ENCODE measurements at places on chromosomes 4 and X.

GRCh38 chr4:182245541-182246215 is 2.5 kb downstream of the TENM3 start:
- no peak for DNase-seq

- no peak for DNase-seq
These were observed 39.4 kb downstream of the RIPPLY1 start for GRCh38 chrX:106863697-106864096.

- DNase-seq = no peak
These were observed 430.9 kb downstream of the C4orf33 start for GRCh38 chr4:129526812-129527211.

- DNase-seq = no peak
These were observed 1.3 kb downstream of the YTHDC1 start for GRCh38 chr4:68348577-68348976.

- DNase-seq = no peak
These were observed 945.9 kb upstream of the NDST4 start for GRCh38 chr4:116059361-116059760.

DNA sequence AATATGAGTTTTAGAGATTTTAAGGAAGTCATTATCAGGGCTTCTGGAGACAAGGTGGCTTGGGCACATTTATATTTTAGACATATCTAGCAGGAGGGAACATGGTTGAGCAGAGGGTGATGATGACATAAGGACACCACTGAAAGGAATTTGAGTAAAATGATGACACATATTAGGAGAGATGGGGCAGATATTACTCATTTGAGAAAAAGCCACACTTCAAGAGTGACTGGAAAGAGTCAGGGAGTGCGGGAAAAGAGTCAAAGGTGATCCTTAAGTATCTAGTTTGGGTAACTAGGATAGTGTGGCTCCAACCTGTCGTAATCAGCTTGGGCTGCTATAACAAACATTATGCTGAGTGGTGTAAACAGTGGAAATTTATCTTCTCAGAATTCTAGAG is 377.7 kb downstream of the PACRGL start:
- no peak for DNase-seq

- DNase-seq = no peak
These were observed 317.4 kb downstream of the STIM2 start for GRCh38 chr4:27178061-27178460.

DNA sequence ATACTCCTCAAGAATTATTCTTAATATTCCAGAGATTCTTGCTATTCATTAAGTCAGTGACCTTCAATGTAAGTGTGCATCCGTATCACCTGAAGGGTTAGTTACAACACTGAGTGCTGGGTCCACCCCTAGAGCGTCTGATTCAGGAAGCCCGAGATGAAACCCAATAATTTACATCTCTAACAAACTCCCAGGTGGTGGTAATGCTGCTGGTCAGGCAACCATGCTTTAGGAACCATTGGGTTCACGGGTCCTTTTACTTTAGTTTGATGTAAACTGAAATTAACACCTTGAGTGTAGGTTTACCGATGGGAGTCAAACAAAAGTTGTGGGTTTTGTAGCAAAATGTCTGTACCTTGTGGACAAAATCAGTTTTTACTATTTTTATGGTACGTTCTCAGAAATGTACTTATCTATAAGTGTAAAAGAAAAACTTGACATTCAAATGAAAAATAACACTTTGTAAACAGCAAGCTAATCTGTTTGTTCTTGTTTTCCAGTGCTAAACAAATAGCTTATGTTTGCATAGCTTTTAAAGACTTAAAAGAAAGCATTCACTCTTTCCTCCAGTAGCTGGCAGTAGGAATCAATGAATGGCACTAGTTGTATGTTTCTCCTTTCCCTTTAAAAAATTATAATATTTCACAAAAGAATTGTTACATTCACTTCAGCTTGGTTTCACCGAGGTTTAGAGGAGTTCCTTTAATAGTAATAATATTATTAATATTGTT is 32.7 kb downstream of the ACE2 start:
- no peak for DNase-seq

DNA sequence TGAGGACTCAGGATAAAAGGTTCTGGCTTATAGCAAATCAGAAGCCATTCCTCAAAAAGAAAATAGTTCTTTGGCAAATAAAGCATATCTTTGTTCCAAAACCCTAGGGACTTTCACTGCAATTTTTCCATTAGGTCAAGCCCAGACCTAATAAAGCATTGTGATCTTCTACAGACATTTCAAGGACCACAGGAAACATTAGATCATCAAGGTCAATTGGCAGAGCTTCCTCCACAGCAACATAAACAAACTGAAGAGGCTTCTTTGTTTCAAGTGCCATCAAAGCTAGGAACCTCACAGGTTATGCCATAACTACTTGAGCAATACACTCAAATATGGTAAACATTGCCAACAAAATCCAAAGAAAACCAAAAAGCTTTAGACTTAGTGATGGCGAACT is 144.9 kb downstream of the ANXA5 start:
- DNase-seq = no peak

DNA sequence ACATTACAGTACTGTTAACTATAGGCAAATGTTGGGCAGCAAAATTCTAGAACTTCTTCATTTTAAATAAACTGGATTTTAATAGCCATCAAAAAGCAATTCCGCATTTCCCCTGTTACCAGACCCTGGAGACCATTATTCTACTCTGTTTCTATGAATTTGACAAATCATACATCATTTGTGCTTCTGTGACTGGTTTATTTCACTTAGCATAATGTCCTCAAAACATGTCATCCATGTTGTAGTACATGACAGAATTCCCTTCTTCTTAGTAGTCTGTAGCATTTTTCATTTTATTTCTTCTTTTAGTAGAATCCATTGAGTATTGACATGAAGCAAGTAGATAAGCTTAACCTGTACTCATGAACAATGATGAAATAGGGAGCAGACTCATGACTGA is 59.4 kb upstream of the PPP4R3C start:
- DNase-seq = no peak

- DNase-seq = peak; percentile 75
These were observed 93.4 kb downstream of the TMA16 start for GRCh38 chr4:163587867-163588266.

DNA sequence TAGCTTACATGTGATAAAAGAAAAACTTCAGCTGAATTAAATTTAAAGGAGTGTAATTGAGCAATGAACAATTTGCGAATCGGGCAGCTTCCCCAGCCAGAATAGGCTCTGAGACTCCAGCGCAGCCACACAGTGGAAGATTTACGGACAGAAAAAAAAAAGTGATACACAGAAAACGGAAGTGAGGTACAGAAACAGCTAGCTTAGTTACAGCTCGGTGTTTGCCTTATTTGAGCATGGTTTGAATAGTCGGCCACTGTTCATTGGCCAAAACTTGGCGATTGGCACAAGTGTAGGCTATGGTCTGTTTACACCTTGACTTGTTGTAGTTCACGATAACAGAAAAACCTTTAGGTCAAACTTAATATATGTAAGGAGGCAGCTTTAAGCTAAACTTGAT is 16.7 kb upstream of the SUPT20HL1 start:
- DNase-seq = no peak

GRCh38 chrX:19704132-19704531 is 183.3 kb downstream of the SH3KBP1 start:
- no peak for DNase-seq

DNA sequence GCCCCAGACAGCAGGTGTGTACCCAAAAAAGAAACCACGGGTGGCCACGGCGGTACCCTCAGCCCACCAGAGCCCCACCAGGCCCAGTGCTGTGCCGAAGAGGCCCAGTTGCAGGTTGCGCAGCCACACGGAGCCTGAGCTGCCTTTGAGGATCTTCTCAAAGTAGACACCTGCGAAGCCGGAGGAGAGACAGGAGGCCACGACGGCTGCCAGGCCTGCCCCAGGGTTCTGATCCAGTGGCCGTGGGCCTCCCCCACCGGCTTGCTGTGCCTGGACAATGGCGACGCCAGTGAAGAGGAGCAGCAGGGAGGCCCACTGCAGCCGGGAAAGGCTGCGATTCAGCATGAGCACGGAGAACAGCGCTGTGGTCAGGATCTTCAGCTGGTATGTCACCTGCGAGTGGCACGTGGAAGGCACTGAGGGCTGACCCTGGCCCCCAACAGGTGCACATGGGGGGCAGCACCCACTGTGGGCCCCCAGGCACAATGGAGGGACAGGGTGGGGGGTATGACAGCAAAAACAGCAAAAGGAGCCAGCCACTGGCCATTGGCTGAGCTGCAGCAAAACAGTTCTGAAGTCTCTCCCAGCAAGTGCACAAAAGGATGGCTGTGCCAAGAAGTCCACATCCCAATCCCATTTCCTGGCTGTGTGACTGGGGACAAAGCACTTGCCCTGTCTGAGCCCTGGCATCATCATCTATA is 6.2 kb downstream of the SLC35A2 start:
- DNase-seq = no peak
